ENCODE measurements at places on chromosomes 12 and 14.
A peak's percentile ranks its signal among the peaks of the same experiment; 100 is the strongest.

- peak overlapping the region; percentile 52 for H3K27ac ChIP-seq
- no peak for DNase-seq
- no peaks in the 10 kb centered on the region for H3K27me3 ChIP-seq
- peak overlapping the region; percentile 33 for H3K4me3 ChIP-seq
- no peaks in the 10 kb centered on the region for H3K4me1 ChIP-seq
Observed at GRCh38 chr14:89165189-89166181, 251.5 kb downstream of the FOXN3 start.

- no peak overlapping the region for H3K4me3 ChIP-seq
- no peak for DNase-seq
- peaks cover 5% of the 10 kb centered on the region for H3K4me1 ChIP-seq
- no peaks in the 10 kb centered on the region for H3K36me3 ChIP-seq
Observed at GRCh38 chr12:71449373-71450070, 9.9 kb downstream of the LGR5 start.

GRCh38 chr12:122081697-122082221, 3.2 kb downstream of the MLXIP start:
- H3K36me3 ChIP-seq, result peaks cover 33% of the 10 kb centered on the region
- H3K27ac ChIP-seq, result peak overlapping the region; percentile 74
- peaks cover 42% of the 10 kb centered on the region for H3K4me1 ChIP-seq

DNA sequence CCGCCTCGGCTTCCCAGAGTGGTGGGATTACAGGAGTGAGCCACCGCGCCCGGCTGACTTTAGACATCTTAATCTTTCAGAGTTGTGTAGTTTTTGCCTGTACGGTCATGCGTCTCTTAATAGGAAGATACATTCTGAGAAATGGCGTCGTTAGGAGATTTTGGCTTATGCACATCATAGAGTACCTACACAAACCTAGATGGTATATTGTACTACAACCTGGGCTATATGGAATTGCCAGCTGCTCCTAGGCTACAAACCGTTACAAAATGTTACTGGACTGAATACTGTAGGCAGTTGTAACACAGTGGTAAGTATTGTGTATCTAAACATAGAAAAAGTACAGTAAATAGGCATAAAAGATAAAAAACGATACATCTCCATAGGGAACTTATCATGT, 1.3 kb downstream of the TSFM start:
- peaks cover 52% of the 10 kb centered on the region for H3K36me3 ChIP-seq
- H3K27me3 ChIP-seq, result no peaks in the 10 kb centered on the region
- H3K4me3 ChIP-seq, result peak overlapping the region; percentile 76

DNA sequence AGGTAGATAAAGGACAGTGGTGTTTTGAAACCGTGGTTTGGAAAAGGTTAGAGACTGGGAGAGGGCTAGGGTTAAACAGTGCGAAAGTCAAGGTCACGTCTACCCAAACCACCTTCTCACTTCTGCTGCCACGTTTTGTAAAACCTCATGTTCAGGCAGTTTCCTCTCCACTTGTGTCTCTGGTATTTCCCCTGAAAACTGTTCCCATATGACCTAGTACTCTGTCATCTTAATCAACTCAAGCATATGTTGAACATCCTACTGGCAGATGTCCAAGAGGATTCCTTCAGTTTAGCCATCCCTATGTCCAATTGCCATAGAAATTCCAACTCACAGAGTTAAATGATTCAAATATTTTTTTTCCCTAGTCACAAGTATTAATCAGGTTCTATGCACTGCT, 17.4 kb downstream of the CLEC4C start:
- no peaks in the 10 kb centered on the region for H3K27me3 ChIP-seq
- DNase-seq, result no peak
- no peak overlapping the region for H3K27ac ChIP-seq
- no peaks in the 10 kb centered on the region for H3K36me3 ChIP-seq
- H3K4me1 ChIP-seq, result no peaks in the 10 kb centered on the region

DNA sequence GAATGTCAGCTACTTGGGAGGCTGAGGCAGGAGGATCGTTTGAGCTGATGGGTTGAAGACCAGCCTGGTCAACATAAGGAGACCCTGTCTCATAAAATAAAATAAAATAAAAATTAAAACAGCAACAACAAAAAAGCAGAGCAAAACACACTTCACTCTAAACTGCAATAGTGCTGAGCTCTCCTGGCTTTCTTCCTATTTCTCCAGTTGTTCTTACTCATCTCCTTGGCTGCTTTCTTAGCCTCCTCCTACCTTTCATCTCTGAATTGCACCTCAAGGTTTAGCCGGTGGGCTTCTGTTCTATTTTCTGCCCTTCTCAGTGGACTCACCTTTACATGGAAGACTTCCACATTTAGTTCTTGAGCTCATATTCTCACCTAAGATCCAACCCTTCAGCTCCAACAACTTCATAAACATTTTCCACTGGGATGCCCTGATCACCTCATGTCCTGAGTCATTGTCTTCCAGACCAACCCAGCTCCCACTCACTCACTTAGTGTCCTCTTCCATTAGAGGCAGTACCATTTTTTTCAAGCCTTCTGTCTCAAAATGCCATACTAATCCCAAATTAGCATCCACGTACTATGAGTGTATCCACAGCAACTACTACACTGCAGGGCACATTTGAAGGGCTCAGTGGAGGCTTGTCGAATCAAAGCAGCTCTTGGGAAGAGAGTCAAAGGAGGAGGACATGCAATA, 41.2 kb upstream of the TMED10 start:
- H3K27ac ChIP-seq, result no peak overlapping the region
- no peaks in the 10 kb centered on the region for H3K4me1 ChIP-seq
- no peaks in the 10 kb centered on the region for H3K36me3 ChIP-seq
- H3K4me3 ChIP-seq, result no peak overlapping the region

DNA sequence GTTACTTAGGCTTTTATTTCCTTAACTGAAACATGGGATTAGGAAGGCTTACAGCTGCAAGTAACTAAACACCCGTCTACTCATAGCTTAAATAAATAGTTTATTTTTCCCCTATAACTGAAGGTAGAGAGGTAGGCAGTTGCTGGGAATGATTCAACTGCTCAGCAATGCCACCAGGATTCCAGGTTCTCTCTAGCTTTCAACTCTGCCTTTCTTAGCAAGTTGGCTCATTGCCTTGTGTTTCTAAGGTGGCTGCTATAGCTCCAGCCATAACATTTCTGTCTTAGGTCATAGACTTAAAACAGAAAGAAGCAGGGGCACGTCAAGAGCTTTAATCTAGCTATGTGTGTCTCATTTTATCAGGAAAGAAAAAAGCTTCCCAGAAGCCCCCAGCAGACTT, 103.7 kb upstream of the MDM1 start:
- no peaks in the 10 kb centered on the region for H3K36me3 ChIP-seq
- DNase-seq, result no peak

DNA sequence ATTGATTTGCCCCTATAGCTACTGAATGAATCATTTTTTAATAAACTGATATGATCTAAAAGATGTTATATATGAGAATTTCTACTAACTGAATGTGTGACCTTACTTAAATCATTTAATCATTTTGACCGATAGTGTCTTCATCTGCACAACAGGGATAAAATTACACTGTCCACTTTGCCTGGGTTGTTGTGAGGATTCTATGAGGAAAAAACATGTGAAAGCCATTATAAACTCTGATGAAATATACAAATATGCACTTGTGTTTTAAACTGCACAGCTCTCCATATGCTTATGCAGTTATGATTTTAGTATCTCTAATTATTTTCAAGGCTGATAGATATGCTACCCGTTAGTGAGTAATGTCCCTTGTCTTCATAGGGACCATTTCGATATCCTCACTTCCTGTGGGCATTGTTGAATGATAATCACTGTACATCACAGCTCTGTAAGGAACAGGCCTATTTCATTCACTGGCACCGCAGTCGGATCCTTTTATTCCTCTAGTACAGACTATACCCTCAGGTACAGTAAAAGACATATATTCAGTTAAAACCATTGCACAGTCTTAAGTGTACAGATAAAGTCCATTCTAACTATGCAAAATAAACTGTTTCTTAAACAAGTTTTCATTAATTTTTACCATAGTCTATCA, 88.7 kb upstream of the RAP1B start:
- H3K36me3 ChIP-seq, result no peaks in the 10 kb centered on the region
- no peak for DNase-seq
- peaks cover 11% of the 10 kb centered on the region for H3K4me1 ChIP-seq
- peak overlapping the region; percentile 62 for H3K27ac ChIP-seq
- H3K4me3 ChIP-seq, result no peak overlapping the region
- no peaks in the 10 kb centered on the region for H3K27me3 ChIP-seq

- no peaks in the 10 kb centered on the region for H3K36me3 ChIP-seq
- no peak overlapping the region for H3K4me3 ChIP-seq
- DNase-seq, result no peak
- H3K27me3 ChIP-seq, result no peaks in the 10 kb centered on the region
Observed at GRCh38 chr12:10119066-10119465, 10.9 kb downstream of the CLEC7A start.

DNA sequence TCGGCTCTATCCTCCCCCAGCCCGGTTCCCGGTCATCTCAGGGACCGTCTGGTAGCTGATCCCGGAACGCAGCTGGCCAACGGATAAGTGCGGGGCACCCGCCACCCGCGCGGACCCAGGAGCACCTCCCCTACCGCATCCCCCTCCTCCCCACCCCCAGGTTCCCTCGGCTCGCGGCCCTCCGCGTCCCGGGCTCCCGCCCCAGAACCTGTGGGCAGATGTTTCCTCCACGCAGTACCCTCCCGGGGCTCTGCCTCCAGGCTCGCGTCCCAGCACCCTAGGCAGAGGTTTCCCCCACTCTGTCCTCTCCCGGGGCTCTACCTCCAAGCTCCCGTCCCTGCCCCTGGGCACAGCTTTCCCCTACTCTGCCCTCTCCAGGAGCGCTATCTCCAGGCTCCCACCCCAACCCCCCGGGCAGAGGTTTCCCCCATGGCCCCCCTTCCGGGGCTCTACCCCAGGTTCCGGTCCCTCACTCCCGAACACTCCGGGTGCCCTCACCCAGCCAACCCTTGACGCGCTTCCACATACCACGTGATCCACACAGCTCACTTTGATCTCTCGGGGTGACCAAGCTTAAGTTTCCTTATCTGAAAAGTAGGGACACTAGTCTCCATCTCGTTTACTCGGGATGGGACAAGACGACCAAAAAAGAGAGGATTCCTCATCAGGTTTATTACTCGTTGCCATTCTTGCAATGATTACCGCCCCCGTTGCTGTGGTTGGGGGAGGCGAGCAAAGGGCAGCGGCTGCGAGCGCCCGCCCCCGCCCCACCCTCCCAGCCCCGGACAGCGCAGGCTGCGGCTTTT, at the start of gene CCDC38:
CCDC38 (minus strand) TSS at position 91 of the 806 bp plus-strand sequence. CDS start 6,105 bp downstream, outside the sequence.
- H3K27me3 ChIP-seq, result no peaks in the 10 kb centered on the region
- H3K36me3 ChIP-seq, result no peaks in the 10 kb centered on the region
- H3K4me1 ChIP-seq, result peaks cover 5% of the 10 kb centered on the region

GRCh38 chr14:95045836-95046430, 111.4 kb downstream of the DICER1 start:
- H3K4me3 ChIP-seq, result no peak overlapping the region
- no peak overlapping the region for H3K27ac ChIP-seq
- DNase-seq, result peak; percentile 49
- peaks cover 9% of the 10 kb centered on the region for H3K4me1 ChIP-seq
- H3K27me3 ChIP-seq, result no peaks in the 10 kb centered on the region
- H3K36me3 ChIP-seq, result no peaks in the 10 kb centered on the region

- H3K27me3 ChIP-seq, result no peaks in the 10 kb centered on the region
- H3K4me1 ChIP-seq, result peaks cover 6% of the 10 kb centered on the region
- H3K4me3 ChIP-seq, result no peak overlapping the region
- DNase-seq, result peak; percentile 90
- no peak overlapping the region for H3K27ac ChIP-seq
- H3K36me3 ChIP-seq, result no peaks in the 10 kb centered on the region
Observed at GRCh38 chr14:68824517-68825347, 31.9 kb upstream of the ZFP36L1 start.

DNA sequence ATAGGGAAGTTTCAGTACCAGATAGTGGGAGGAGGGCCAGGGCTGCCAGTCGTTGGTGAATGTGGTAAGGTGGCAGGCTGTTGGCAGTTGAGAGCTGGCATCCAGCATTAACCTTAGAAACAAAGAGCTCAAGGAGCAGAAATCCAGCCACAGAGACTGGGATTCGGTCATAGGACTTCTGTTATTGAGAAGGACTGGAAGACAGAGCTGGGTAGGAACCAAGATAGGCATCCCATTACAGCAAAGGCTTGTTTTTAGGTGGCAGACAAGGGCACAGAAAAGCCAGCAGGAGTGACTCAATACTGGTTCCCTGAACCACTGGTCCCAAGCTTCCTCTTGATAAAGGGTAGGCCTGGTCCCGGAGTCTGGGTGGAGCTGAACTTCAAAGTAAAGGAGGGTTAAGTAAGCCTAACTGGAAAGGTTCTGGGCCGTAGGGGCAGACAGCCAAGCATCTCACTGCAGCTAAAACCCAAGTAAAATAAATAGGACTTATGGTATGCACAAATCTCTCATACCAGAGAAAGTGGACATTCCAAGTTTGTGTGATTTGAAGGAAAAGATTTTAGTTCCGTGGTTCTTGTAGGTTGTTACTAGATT, 147.9 kb downstream of the ETV6 start:
- no peak for DNase-seq
- no peaks in the 10 kb centered on the region for H3K36me3 ChIP-seq
- no peak overlapping the region for H3K4me3 ChIP-seq
- H3K4me1 ChIP-seq, result peaks cover 81% of the 10 kb centered on the region

DNA sequence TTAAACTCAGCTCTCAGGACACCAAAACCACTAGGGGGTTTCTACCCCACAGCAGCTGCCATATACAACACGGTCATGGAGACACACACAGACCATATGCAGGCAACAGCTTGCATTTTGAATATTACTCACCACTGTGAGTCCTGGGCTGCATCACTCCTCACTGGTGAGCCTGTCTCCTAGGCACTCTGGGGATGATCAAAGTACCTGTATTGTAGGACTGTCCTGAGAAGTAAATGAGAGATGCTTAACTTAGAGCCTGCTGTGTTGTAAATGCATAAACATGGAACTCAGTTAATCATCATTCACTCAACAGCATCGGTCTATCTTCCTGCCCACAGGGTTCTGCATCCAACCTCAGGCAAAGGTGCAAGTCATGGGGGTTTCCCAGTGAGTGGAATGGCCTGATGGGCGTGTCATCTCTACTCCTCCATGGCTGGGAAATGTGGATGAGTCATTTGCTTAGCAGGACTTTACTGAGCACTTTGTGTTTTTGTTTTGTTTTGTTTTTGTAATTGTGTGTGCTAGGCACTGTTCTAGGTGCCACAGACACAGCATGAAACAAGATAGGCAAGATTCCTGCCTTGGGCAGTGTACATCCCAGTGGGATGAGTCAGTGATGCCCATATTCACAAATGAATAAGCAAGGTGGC, 1141.2 kb upstream of the TMEM132C start:
- H3K27ac ChIP-seq, result no peak overlapping the region
- no peak for DNase-seq
- no peak overlapping the region for H3K4me3 ChIP-seq
- no peaks in the 10 kb centered on the region for H3K36me3 ChIP-seq
- peaks cover 5% of the 10 kb centered on the region for H3K27me3 ChIP-seq

- no peaks in the 10 kb centered on the region for H3K27me3 ChIP-seq
- no peak overlapping the region for H3K4me3 ChIP-seq
- no peaks in the 10 kb centered on the region for H3K36me3 ChIP-seq
Observed at GRCh38 chr12:116148844-116149243, 128.6 kb downstream of the MED13L start.

- no peak overlapping the region for H3K27ac ChIP-seq
- peaks cover 56% of the 10 kb centered on the region for H3K36me3 ChIP-seq
- DNase-seq, result no peak
- no peak overlapping the region for H3K4me3 ChIP-seq
Observed at GRCh38 chr12:47746523-47746922, 12.2 kb downstream of the RAPGEF3 start.
